ENCODE measurements at places on chromosomes 3 and 15. TPM values are rescaled to one million over a fixed set of nuclear protein-coding genes. Genes with fewer than 3 reads are reported as not detected.

The CLEC3B gene
- total RNA-seq: 0.45 TPM

The GPR27 gene
- not detected for total RNA-seq

The EBLN2 gene
- total RNA-seq: 9.8 TPM

The ASB14 gene
- total RNA-seq: 0.08 TPM

The CSTA gene
- 0.70 TPM for total RNA-seq

DNA sequence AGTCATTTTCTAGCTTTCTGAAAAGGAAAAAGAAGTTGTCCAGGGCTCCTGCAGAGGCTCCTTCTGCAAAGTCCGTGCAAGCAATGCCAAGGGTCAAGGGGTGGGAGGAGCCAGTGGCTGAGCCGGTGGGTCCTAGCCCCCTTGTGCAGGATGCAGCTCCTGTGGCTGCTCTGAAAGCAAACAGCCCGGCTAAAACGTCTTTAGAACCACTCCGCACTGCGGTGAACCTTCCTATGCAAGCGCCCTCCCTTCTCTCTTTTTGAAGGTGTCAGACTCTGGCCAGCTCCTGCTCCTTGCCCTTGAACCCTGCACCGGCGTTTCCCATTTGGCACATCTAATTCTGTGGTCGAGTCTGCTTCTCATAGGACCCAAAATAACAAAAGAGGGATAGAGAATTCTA lies 183.1 kb downstream of the UACA start:
- no peaks in the 10 kb centered on the region for H3K36me3 ChIP-seq
- DNase-seq: no peak

DNA sequence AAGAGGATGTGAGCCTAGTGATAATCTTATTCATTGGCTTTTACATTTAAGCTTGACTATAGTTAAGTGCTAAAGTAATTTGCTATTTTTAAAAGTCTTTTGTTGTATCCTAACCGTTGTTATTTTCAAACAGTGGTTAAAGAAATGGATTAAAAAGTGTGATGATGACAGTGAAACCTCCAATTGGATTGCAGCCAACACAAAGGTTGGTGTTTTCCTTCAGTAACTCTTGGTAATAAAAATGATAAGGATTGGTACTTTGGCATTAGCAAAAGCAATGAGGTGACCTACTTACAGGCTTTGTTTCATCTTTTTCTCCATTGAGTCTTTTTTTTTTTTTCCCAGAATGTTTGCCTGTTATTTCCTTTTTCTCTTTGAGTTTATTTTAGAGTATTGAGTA lies 87.5 kb upstream of the GOLGA6B start:
- peaks cover 11% of the 10 kb centered on the region for H3K36me3 ChIP-seq
- DNase-seq: no peak
- H3K27me3 ChIP-seq: no peaks in the 10 kb centered on the region
- no peak overlapping the region for H3K27ac ChIP-seq

DNA sequence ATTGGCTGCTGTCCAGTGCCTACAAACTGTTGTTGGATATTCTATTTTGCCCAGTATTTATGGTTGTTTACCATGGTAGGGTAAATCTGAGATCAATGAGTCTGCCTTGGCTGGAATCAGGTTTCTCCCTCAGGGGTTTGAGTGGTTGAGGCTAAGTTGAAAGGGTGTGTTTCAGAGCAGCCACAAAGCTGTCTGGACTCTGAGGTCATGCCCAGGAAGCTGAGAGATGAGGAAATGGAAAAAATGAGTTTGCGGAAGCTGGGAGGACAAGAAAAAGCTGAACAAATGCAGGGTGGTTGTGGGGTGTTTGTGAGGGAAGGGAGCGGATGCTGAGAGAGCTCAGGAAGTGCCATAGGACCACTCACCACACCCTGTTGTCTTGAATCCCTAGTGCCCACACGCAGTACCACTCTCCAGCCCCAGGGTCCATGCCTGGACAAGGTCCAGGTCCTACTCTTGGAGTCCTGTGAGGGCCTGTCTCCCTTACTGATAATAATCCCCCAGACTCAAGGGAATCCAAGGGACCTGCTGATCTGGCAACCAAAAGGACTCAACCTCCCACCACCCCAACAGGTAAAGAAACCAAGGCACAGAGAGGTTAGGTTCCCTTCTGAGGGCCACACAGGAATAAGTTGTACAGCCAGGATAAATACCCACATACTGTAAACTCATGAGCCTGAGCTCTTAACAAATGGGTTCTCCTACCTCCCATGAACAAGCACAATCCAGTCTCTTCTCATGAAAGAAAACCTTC lies 81.6 kb downstream of the PPCDC start:
- H3K27me3 ChIP-seq: no peaks in the 10 kb centered on the region
- peaks cover 20% of the 10 kb centered on the region for H3K4me1 ChIP-seq
- H3K36me3 ChIP-seq: no peaks in the 10 kb centered on the region
- H3K27ac ChIP-seq: no peak overlapping the region

GRCh38 chr3:70631716-70632307 lies 319.4 kb upstream of the MDFIC2 start:
- H3K4me3 ChIP-seq: no peak overlapping the region
- H3K27ac ChIP-seq: no peak overlapping the region

- H3K4me3 ChIP-seq: no peak overlapping the region
- H3K27ac ChIP-seq: no peak overlapping the region
- peaks cover 3% of the 10 kb centered on the region for H3K36me3 ChIP-seq
- no peaks in the 10 kb centered on the region for H3K4me1 ChIP-seq
- no peak for DNase-seq
Measured at GRCh38 chr3:46673151-46674030, 20.1 kb downstream of the ALS2CL start.

DNA sequence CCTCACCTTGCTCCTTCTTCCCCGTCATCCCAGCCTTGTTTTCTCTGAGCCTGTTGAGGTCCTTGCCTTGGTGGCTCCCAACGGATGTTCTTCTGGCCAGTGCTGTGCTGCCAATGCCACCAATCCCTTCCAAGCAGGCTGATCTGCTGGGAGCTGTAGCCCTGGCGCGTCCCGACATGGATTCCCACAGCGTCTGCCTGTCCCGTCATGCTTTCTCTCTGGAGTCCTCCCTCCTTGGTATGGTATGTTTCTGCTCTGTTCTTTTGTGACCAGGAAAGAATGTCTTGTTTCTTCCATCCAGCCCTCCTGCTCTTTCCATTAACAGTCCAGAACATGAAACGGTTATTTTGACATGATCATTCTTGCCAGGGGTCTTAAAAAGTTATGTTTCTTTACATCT lies 10.0 kb downstream of the LIMD1 start:
- DNase-seq: no peak
- no peaks in the 10 kb centered on the region for H3K36me3 ChIP-seq
- peaks cover 7% of the 10 kb centered on the region for H3K4me1 ChIP-seq
- H3K4me3 ChIP-seq: no peak overlapping the region

DNA sequence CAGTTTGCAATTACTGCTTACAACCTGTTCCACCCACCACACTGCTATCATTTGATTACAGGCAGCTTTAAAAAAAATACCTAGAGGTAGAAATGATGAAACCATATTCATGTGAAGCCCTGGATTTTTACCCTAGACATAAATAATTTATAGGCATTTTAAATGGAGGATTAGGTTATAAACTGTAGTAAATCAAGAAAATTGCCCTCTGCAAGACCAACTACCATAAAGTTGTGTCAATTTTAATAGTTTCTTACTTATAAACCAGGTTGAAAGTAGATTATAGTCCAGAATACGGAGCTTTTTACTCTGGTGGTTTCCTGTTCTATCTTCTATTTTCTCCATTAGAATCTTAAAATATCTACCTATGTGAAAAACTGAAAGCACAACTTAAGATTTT lies 13.9 kb downstream of the TNIK start:
- DNase-seq: no peak
- no peaks in the 10 kb centered on the region for H3K36me3 ChIP-seq
- H3K27ac ChIP-seq: no peak overlapping the region
- H3K4me3 ChIP-seq: no peak overlapping the region

Measured in naive thymus-derived CD4-positive, alpha-beta T cell (primary cell).